ENCODE measurements at places on chromosomes 12 and 14. TPM values are rescaled to one million over a fixed set of nuclear protein-coding genes. Genes with fewer than 3 reads are reported as not detected.

Gene KRT79
- not detected for total RNA-seq

Gene TMEM253
- total RNA-seq: 1.8 TPM

Gene ACOT6
- total RNA-seq: not detected

Gene INSM2
- 0.12 TPM for total RNA-seq

Gene LRRC10
- not detected for total RNA-seq

Gene POU6F1
- total RNA-seq: 6.6 TPM

Gene RNU4-1
- 7,253 TPM for total RNA-seq

Gene EIF2S3B
- 0.80 TPM for total RNA-seq

Data from type B pancreatic cell (in vitro differentiated cells).